ENCODE measurements at places on chromosomes 13 and 19.

DNA sequence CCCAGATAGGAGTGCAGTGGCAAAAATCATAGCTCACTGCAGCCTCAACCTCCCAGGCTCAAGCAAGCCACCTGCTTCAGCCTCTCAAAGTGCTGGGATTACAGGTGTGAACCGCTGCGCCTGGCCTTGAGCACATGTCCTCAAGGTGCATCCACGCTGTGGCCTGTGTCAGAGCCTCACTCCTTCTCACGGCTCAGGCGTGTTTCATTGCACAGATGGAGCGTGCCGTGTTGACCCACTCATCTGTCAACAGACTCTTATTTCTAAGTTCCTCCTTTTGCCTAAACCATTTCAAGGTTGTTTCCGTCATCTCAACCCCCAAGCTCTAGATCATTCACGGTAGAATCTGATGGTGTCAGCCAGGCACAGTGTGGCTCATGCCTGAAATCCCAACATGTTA, 28.2 kb downstream of the ATP8B3 start:
- DNase-seq = no peak

GRCh38 chr19:11089254-11090013, at the start of gene LDLR:
Gene LDLR (plus strand): TSS chr19:11089463. CDS start chr19:11089549, 86 bp downstream.
- peak; percentile 91 for DNase-seq

- no peak for DNase-seq
Observed at GRCh38 chr13:33184112-33184490, 101.5 kb downstream of the STARD13 start.

DNA sequence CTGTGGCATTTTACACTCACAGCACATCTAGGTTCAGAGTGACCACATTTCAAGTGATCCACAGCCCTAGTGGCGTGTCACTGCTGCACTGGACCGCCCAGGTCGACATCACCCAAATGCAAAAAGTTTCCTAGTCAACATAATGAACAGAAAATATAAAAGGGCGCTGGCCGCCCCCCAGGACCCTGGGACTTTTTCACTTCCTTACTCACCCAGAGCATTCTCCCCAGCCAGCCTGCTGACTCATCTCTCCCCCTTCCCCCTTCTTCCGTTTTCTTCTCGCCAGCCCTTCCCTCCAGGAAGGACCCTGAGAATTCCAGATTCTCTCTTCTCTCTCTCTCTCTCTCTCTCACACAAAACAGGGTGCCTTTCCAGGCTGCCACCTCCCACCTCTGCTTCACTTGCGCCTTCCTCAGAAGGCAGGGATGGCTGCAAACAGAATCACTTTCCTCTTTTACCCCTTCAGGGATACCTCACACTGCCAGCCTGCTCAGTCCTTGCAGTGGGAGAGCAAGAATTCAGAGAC, 21.0 kb upstream of the GRWD1 start:
- peak; percentile 35 for DNase-seq

- DNase-seq = no peak
Observed at GRCh38 chr19:14325863-14326262, 55.4 kb upstream of the ADGRE5 start.

- DNase-seq = no peak
Observed at GRCh38 chr13:86409466-86410241, 610.4 kb upstream of the SLITRK6 start.

Data from activated CD8-positive, alpha-beta T cell treated with anti-CD3 and anti-CD28 coated beads for 36 hours (primary cell).